ENCODE measurements at places on chromosomes 16 and 17. TPM values are rescaled to one million over a fixed set of nuclear protein-coding genes. Genes with fewer than 3 reads are reported as not detected.
A peak's percentile ranks its signal among the peaks of the same experiment; 100 is the strongest.

GRCh38 chr17:28252436-28252835 is 66.6 kb upstream of the TMEM97 start:
- no peak for DNase-seq

DNA sequence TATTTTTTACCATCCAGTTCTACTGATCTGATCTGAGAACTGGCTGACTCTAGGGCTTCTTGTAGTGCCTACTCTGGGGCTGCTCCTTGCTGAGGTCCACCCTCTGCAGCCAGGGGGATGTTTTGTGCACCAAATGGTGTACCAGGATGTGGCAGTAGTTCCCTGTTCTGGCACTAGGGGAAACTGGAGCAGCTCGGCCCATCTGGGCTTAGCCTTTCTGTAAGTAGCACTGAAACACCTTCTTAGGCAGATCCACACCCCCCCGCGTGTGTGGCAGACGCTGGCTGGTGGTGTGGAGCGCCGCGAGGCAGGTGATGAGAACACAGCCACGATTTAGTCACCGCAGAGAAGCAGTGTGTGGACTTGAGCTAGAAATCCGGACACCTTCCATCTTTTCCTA is 17.0 kb downstream of the DUSP14 start:
- DNase-seq = peak; percentile 66

DNA sequence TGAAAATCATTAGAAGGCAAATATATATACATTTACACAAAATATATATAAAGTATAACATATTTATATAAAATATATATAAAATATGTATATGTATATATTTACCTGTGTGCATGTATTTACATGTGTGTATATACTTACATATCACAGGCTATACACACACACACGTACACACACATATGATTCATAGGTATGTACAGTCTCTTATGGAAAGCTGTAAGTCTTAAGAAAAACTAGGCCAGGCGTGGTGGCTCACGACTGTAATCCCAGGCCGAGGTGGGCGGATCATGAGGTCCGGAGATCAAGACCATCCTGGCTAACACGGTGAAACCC is 14.7 kb downstream of the TOM1L2 start:
- no peak for DNase-seq

- no peak for DNase-seq
Measured at GRCh38 chr16:84315422-84315821, 20.7 kb downstream of the WFDC1 start.

- no peak for DNase-seq
Measured at GRCh38 chr16:55836158-55836611, 3.3 kb upstream of the CES1 start.

- DNase-seq = no peak
Measured at GRCh38 chr16:12143447-12144172, 167.1 kb downstream of the SNX29 start.

GRCh38 chr16:62079236-62079635 is 43.0 kb upstream of the CDH8 start:
- no peak for DNase-seq

DNA sequence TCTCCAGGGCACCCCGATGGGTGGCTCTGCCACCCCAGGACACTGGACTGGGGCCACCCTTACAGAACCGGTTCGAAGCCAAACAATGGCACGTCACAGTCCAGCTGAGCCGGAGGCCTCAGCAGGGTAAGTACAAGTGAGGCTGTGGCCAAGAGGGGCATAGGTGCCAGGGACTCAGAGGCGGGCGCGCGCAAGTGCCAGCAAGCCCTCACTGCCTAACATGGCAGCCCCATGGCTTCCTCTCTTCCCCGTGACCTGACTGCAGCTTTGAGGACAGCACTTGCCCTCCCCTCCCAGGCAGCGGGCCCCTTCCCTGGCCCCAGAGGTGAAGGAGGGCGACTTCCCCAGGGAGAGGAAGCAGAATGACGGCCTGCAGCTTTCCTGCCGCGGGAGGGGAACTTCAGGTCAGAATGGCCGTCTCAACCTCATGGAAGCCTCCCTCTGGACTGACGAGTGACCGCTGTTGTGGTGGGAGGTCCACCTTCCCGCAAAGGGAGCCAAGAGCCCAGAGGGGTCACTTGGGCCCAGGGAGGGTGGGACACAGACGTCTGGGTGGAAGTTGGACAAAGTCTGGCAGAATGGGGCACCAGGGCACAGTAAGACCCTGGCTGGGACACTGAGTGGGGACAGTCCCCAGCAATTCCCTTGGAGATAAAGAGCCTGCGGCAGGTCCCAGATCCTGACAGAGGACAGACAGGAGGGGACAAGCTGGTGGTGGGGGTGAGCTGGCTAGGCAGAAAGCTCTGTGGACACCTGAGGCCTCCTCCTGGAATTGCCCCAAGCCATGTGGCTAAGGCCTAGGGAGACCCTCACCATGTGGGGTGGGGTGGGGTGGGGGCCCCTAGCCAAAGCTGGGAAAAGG is 52.1 kb upstream of the TOB1 start:
- DNase-seq = no peak

DNA sequence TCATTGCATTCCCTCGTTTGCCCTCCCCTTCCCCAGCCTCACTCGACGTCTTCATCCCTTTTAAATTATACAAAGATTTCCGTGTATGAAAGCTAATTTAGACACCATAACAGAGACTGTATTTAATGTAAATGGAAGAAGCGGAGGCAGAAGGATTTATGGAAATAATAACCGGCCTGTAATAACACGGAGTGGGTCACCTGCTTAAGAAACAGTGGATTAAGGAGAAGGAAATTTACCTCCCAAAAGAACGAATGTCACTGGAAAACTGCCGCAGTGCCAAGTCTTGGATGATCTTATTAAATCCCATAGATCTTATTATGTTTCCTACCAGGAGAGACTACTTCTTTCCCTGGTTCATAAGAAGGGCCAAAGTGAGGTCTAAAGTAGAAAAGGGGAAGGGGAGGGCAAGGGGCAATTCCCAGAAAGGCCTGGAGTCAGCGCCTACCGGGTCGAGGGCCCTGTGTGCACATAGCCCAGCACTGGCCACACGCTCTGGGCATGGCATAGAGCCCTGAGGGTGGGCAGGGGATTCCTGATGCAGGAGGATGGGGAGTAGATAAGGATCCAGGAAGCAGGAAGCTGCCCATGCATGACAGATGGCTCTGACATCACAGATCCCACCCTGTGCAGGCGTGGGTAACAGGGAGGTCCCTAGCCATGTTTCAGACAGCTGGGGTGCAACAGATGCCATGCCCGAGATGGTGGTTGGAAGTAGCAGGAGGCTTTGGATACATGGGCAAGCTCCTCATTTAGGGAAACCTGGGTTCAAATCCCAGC is 56.2 kb upstream of the RPL38 start:
- no peak for DNase-seq

- no peak for DNase-seq
Measured at GRCh38 chr17:13420418-13420826, 181.3 kb downstream of the HS3ST3A1 start.

DNA sequence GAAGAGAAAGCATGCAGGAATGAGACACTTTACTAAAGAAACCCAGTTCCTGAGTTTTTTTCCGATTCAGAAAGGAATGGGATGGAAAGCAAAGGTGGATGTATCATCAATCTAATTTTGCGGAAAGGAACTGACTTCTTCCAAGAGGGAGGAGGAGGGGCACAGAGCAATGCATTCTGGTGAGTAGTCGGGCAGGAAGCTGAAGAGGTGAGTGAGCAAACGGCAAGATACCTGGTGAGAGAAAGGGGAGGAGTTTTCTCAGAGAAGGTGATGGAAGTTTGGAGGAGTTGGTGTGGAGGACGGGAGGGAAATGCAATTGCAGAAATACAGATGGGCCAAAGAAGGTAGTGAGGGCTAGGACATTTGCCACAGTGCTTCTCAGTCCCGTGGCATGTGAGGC is 713.2 kb downstream of the KCNJ2 start:
- no peak for DNase-seq

DNA sequence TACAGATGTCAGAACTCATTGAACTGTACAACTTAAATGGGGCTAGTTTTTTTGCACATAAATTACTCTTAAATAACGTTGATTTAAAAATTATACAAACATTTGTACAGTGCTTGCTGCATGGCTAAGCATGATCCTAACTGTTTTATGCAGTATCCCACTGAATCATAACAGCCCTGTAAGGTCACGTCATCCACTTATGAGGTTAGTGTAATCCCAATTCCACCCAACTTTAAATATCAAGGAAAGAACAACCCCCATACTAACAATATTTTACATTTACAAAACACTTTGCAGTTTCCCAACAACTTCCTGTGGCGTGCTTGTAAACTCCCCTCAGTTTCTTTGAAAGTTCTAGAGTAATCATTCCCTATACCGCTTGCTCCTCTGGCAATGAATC is 190.1 kb upstream of the SALL1 start:
- no peak for DNase-seq

GRCh38 chr16:14608604-14609003 is 21.5 kb downstream of the PARN start:
- no peak for DNase-seq

DNA sequence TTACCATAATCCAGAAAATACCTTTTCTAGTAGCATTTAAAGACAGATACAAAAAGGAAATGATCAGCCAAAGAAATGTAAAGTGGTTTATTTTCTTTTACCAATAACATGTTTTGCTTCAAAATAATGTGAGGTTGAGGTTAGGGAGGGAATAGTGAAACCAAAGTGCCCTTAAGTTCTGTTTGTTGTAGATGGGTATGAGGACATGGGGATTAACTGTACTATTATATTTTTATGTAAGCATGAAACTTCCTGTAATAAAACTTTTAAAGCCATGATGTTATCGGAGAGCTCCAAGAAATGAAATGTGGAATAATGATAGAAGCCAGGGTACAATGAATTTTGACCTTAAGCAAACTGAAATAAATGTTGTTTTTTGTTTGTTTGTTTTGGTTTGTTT is 9.9 kb downstream of the C16orf46 start:
- DNase-seq = no peak

DNA sequence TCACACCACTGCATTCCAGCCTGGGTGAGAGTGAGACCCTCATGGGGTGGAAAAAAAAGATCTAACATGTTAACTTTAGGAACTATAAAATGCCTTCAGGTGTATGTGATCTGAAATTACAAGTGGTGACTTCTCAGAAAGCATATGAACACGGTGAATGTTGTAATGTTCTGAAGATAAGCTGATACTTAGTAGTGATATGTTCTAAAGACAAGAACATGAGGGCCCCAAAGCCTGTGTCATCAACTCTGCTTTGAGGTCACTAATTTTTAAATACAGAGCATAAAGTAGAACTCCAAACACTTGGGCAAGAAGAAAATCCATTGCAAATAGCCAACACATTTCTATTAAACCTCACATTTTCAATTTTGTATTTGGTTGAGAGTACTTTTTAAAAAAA is 2.6 kb upstream of the FBF1 start:
- no peak for DNase-seq

DNA sequence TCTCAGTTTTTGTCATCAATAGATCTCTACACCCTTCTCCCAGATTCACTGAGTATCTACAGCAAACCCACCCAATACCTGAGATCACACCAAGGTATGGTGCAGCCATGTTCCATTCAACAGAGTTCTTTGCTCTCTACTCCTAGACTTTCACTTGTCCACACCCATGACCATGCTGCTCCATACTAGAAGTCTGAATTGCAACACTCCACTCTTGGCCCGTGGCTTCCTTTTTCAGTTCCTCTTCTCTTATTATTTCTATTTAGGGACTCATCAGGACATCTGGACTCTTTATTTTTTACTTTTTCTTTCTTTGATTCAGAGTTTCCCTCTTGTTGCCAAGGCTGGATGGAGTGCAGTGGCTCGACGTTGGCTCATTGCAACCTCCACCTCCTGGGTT is 37.1 kb downstream of the YWHAE start:
- no peak for DNase-seq

The XYLT1 gene
- total RNA-seq = 29.3 TPM

The TBC1D3I gene
- 0.62 TPM for total RNA-seq

The CTRL gene
- total RNA-seq = 1.4 TPM

The ZP2 gene
- total RNA-seq = not detected

The KRT17 gene
- 0.31 TPM for total RNA-seq

The TPSAB1 gene
- not detected for total RNA-seq

All from occipital lobe (tissue), 3 donors.